ENCODE measurements at places on chromosomes 16 and 17.

GRCh38 chr17:9513266-9513665 is 62.4 kb downstream of the STX8 start:
- no peak for DNase-seq

- no peak for DNase-seq
Measured at GRCh38 chr17:30908717-30909420, 2.8 kb upstream of the TEFM start.

GRCh38 chr17:4540224-4540651 is 14.9 kb downstream of the MYBBP1A start:
- DNase-seq, result no peak

GRCh38 chr16:3949287-3949686 is 68.8 kb upstream of the CREBBP start:
- DNase-seq, result no peak

DNA sequence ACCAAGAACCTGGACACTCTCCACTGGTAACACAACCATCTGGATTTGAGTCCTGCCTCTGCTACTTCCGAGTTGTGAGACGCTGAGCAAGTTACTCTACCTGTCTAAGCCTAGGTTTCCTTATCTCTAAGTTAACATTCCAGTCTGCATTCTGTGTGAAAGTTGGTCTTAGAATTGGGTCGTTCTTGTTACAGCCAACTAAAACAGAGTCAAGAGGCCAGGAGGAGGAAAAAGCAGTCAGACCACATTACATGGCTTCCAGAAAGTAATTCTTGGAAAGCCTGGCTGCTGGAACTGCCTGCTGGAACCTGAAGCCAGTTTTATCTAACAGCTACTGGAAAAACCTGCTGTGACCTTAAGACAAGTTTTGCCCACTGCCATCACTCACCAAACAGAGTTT is 38.4 kb upstream of the XYLT1 start:
- no peak for DNase-seq

DNA sequence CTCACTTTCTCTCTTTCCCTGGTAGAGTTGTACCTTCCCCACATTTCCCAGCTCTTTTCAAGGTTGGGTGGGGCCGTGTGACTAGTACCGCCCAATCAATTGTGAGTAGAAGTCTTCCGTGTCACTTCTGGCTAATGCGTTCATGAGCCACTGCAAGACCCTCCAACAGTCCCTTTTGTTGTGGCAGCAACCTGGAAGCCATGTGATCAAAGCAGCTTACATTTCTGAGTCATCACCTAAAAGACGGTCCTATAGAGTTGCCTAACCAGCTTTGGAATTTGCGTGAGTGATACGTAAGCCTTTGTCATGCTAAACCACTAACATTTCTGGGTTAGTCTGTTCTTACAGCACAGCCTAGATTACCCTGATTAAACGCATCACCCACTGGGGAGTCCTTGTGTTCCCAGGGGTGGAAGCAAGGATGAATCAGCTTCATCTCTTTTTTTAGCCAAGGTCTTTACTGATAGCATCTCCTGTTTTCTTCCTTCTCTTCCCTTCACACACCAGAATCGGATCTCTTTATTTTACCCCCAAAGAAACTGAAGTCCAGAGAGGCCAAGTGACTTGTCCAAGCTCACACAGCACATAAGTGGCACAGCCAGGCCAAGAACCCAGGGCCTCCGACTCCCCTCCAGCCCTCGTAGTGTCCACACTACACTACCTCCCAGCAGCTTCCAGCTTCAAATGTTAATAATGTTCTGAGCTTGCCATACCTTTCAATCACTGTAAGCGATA is 366.3 kb upstream of the XYLT1 start:
- no peak for DNase-seq

DNA sequence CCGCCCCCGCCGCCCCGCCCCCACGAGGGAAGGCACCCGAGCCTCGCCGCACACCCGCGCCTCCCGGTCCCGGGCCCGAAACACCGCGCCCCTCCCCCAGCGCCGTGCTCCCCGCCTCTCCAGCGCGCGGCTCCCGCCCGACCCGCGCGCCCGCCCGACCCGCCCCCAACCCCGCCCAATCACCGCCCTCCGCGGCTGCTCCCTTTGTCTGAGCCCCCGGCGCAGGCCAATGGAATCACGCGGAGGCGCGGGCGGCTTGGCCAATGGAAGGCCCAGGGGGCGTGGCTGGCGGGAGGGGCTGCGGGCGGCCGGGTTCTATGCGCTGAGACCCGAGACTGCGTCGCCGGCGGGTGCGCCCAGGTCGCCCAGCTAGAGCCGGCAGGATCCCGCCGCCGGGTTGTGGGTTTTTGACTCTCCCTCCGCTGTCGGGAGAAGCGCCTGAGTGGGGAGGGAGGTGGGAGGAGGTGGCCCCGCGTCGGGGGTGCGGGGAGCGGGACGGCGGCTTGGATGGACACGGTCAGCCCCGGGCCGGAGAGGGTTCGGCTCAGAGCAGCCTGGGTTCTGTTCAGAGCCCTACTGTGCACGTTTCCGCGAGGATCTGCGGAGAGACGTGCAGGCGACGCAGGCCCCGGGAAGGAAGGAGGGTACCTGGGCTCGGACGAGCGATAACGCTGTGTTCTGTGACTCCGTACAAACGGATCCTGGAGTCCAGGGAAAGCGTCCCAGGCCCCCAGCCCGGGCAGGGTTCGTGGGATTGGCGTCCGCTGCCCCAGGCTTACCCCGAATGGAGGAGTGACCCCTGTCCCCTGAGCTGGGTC is 49.0 kb upstream of the BAHCC1 start:
- DNase-seq, result peak; percentile 93

DNA sequence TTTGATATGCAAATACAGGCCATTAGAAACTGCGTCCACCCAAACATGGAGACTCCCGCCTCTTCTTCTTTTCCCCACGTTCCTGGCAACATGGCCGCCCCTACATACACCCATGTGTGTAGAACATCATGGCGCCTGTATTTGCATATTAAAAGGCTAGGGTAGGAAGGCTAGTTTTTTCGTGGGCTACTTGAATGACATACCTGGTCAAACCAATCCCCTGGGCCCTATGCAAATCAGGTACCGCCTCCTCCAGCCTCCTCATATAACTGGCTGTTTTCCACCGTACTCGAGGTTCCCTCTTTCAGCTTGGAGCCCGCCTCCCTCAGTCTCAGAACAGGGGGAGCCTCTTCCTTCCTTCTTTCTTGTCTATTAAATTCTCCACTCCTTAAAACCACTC is 840 bp upstream of the CD300LB start:
- DNase-seq, result no peak

DNA sequence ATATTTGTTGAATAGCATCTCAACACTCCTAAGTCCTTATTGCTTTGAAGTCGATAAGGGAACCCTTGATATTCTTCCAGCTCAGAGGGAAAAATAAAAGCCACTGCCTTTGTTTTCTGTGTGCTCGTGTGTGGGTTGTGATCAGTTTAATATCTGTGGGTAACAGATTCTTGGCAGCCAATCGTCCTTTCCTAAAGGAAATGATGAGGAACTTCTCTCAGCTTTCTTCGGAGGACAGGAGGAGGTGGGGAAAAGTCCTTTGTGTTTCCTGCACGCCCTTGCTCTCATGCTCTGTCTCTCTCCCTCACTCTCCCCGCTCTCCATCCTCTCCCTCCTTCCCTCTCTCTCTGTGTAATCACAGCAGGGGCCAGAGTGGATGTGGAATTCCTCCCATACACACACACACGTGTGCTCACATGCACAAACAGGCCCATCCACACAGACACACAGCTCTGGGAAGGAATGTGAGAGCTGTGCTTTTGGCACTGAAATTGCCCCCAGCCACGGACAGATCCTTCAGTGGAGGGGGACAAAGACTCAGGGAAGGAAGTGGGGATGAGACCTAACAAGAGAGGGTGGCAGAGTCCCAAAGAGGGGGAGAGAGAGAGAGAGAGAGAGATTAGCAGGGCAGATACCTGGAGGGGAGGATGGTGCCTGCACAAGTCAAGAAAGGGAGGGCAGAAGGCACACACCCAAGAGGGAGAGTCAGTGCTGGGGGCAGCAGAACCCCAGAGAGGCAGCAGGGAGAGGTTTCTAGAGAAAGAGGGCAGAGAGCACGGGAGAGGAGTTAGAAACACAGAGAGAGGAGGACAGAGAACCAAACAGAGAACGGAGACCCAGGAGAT is 83.5 kb upstream of the PLCG2 start:
- no peak for DNase-seq

GRCh38 chr16:82070656-82071369 is 35.8 kb downstream of the HSD17B2 start:
- no peak for DNase-seq

GRCh38 chr17:4506892-4507291 is 8.2 kb downstream of the SPNS2 start:
- no peak for DNase-seq

GRCh38 chr16:772959-773358 is 12.4 kb downstream of the MSLN start:
- DNase-seq, result no peak

DNA sequence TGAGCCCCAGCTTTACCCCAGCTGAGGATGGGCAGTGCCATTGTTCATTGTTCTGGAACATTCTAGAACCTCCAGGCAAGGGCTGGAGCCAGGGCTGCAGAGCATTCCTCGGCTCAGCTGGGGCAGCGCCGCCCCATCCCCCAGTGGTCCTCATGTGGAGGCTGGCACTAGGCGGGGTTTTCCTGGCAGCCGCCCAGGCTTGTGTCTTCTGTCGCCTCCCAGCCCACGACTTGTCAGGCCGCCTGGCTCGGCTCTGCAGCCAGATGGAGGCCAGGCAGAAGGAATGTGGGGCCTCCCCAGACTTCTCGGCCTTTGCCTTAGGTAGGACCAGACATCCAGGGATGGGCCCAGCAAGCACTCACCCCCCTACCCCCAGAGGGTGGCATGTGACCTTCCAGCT is at the start of gene TMEM95:
TSS of gene TMEM95 (plus strand) at position 104 of the 400 bp plus-strand sequence. CDS start at position 153, 49 bp downstream.
- no peak for DNase-seq

DNA sequence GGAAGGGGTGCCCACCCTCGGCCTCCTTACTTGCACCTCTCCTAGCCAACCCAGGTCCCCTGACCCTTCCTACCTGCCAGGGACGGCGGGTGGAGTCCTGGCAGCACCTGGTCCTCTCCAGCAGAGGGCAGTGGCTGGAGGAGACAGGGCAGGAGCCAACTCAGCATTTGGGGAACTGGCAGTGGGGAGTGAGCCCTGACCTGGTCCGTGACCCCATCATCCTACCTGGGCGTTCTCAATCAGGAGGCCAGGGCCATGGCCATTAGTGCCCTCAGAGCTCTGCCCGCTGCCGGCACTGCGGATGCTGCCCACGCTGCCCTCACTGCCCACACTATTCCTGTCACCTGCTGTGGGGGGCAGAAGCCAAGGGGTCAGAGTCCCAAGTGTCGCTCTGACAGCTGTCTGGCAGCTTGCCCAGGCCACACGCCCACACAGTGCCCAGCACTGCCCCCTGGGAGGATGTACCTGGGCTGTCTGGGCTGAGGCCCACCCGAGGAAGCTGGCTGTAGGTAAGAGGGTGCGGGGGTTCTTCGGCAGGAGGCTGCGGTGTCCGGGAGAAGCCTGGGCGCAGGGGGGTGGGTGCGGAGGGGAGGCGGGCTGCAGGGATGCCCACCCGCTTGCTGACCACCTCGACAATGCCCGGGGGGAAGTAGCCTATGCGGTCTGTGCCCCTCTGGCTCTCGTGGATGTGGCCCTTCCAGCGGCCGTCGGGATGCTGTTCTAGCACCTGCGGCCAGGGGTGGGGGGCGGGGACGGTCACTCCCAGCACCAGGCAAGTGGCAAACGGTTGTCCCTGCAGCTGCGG is 10.8 kb downstream of the CASKIN2 start:
- peak; percentile 41 for DNase-seq

GRCh38 chr16:49189286-49189685 is 92.4 kb downstream of the CBLN1 start:
- no peak for DNase-seq

DNA sequence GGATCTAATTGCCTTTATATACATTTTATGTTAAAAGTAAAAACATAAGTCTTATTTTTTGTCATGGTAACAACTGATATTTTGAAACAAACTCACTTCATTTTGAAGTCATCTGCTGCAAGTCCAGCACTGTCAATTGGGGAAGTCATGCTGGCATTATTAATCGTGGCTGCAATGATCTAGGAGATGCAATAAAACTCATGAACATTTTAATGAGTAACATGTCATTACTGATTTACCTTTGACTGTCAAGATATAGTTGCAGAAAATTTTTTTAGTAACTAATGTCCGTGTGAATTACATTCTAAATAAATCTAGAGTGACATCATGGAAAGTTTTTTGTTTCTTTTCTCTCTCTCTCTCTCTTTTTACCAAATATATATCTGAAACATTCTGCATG is 17.3 kb upstream of the KRT24 start:
- no peak for DNase-seq

All from activated CD4-positive, alpha-beta T cell treated with anti-CD3 and anti-CD28 coated beads, Interleukin-2, amount 10 ng/mL, durations not matched to agents 7 days and 5 days (primary cell).